Stimulated activated CD4-positive, alpha-beta T cell treated with anti-CD3 and anti-CD28 coated beads, Interleukin-15, amount 100 ng/mL, for 24 hours (primary cell): ENCODE measurements at places on chromosomes 7 and 10.

GRCh38 chr7:90298145-90299038 lies 22.7 kb downstream of the FAM237B start:
- no peak for DNase-seq

DNA sequence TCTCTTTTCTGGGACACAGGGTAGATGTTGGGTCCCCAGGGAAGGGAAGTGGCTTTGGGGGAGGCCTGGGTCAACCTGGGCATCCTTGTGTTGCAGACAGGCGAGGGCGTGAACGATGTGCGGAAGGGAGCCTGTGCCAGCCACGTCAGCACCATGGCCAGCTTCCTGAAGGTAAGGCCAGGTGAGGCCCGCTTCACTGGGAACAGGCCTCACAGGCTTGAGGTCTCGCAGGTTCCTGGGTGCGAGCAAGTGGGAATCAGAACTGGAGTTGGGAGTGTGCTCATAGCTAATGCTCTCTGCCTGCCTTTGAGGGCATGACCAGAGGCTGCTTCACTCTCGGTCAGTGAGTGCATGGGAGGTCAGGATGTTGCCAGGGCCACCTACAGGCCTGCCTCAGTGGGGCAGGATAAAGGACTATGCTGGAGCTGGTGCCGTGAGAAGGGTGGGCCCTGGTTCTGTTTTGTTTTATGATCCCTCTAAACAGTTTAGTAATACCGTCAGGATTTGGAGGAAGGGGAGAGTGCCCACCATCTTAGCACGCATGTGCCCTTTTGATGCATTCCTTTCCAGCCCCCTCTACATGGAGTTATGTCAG lies 8.4 kb downstream of the DBNL start:
- DNase-seq, result no peak

DNA sequence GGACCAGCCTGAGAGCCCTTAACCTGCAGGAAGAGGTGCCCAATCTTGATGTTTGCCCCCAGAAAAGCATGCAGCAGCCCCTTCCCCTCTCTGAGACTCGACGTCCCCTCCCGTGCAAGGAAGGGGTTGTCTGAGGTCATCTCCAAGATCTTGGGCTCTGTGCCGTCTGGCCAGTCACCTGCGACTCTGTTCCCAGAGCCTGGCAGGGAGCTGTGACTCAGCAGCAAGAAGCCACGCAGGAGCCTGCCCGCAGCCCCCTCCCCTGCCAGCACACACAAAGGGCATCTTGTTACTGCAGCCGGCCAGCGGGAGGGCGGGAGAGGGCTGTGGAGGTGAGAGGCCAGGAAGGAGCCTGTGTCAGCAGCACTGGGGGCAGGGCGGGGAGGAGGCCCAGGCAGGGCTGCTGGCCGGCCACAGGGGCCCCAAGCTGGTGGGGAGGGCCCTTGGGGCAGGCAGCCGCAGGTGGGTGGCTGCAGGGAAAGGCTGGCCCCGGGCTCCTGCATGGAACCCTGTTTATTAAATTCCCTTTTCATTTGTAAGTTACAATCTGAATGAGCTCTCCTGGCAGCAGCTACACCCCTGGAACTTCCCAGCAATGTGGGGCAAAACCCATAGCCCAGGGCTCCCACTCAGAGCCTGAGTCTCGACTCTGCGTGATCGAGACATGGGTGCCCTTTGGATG lies 103.7 kb upstream of the ZMIZ1 start:
- DNase-seq, result no peak

- DNase-seq, result no peak
Measured at GRCh38 chr7:155911471-155912105, 99.3 kb upstream of the SHH start.

GRCh38 chr7:23960361-23960760 lies 250.3 kb downstream of the STK31 start:
- no peak for DNase-seq

DNA sequence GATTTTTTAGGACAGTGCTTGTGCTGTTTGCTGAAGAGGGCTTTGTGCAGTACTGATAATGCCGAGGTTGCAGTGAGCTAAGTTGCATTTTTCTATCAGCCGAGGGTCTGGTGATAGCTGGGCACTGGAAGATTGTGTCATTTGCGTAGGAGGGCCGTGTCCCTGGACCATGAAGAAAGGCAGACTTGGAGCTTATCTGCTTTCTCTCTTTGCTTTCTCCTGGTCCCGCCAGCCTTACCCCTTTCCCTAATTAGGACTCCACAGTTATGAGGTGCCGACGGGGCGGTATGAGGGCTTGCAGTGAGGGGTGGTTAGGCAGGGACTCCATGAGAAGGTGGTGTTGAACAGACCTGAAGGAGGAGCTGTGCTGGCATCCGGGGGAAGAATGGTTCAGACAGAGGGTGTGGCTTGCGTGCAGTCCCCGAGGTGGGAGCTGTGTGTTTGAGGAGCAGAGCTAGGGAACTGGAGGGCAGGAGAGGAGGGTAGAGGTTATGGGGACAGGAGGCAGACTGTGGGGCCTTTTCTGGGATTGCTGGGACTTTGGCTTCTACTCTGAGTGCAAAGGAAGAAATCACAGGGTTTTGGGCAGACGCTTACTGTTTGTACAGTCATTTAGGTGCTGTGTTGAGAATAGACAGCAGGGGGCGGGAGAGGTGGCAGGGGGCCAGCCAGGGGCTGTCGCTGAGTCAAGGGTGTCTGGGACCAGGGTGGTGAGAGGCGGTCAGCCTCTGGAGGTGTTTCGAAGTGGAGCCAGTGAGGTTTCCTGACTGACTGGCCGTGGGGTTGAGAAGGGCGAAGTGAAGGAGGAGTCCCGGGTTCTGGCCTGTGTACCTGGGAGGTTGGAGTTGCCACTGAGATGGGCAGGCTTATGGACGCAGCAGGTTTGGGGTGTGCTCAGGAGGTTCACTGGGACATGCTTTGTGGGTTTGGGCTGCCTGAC lies 43.4 kb downstream of the PRF1 start:
- DNase-seq, result peak; percentile 82

DNA sequence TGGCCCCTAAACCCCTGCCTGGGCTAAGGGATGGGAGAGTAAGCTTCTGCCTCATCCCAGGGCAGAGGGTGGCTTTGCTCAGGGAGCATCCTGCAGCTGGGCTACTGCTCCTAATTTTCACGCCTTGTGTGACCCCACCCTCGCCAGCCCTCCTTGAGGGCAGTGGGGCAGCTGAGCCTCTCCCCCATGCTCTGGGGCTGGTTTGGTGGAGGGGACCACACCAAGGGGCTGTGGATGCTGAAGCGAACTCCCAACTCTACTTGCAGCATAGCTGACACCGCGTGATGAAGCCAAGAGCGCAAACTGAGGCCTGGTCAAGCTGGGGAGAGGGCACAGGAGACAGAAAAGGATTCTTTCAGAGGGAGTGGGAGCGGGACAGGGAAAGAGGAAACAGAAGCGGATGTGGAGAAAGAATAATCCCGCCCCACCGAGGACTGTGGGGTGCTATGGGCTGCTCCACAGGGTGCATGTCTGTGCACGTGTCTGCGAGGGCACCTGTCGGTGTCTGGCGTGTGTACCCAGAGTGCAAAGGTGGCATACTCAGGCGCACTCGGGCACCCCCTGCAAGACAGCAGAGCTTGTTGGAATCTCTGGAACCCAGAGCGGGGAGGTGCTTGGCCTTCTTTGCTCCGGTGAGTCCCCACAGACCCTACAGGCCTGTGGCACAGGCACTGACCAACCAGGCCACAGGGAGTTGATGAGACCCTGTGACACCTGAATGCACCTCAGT lies 19.4 kb upstream of the RASGEF1A start:
- no peak for DNase-seq
